ENCODE measurements at places on chromosomes 1 and 21.

GRCh38 chr1:108916788-108917187 is 40.0 kb downstream of the GPSM2 start:
- no peak for DNase-seq

DNA sequence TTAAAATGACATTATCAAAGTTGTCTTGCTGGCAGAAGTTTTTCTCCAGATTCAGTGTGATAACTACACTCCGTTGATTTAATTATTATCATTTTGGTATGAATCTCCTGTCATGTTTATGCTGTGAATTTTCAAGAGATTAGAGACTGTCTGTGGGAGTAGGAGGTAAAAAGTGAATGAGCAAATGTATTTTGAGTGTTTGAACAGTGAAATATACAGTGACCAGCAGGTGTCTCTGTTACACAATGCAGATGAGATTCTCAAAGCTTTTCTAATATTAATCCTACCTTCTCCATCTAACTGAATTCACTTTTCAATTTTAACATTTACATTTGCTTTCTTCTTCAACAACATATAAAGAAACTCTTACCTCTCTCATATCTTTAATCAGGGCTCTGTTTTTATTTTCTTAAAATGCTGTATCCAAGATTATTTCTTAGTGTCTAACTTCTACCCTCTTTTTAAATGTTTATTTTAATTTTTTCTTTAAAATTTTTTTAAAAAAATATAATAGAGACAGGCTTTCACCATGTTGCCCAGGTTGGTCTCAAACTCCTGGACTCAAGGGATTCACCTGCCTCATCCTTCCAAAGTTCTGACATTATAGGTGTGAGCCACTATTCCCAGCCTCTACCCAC is 20.9 kb upstream of the HSPA13 start:
- peak; percentile 58 for DNase-seq

DNA sequence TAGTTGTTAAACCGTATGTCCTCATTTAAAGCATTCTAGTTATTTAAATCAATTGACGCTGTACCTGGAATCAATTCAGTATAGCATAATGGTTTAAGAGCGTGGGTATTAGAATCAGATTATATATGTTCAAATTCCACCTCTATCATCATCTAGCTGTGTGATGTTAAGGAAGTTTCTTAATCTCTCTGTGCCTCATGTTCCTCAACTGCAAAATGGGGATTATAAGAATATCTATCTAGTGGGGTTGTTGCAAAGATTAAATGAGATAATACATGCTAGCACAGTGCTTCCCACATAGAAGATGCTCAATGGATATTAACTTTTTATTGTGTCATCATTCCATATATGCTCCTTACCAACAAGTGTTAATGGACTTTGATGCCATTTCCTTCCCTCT is 16.0 kb downstream of the MIXL1 start:
- DNase-seq, result no peak

DNA sequence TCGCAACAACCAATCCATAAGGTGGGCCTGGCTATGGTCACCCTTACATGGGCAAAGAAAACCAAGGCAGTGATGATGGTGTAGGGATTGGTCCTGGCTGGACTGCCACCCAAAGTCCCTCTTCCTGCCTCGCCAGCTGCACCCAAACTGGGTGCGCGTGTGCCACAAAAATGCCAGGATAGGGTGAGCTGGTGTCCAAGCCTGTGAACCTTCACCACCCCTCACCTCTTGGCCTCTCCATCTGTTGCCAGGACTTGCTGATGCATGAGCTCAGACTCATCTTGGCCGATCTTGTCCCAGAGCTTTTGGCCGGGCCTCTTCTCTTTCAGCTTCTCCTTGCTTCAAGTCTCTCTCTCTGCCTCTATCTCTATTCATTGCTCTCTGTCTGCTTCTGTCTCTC is 41.8 kb downstream of the FOXD2 start:
- DNase-seq, result no peak

DNA sequence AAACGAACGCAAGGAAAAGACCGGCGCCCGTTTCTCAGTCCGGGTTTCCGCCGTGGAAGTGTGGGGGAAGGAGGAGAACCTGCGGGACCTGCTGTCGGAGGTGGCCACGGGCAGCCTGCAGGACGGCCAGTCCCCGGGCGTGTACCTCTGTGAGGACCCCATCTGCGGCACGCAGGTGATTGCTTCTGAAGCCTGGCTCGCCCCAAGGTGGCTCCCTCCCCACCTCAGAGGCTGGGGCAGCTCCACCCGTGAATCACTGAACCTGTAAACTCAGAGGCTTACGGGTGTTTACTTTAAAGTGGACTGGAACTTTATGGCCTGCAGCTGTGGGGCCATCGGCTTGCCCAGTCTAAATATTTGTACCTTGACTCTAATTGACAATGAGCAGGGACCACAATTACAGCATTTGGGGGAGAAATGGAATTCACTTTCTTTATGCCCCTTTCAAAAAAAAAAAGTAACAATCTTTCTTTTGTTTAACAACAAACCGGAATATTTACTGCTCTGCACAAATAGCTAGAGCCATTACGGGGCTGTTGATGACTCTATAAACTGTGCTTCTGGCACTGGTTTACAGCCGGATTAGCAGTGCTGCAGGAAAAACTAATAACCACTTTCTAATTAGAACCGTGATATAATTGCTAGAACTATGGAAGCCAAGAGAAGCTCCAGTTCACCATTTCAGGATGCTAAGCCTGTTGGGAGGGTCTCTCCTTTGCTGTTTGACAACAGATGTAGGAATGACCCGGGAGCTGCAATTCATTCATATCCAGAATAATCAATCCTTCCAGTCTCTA is 454.8 kb downstream of the KIF26B start:
- DNase-seq, result no peak

GRCh38 chr1:246785494-246786111 is 61.4 kb downstream of the SCCPDH start:
- no peak for DNase-seq
